ENCODE measurements at places on chromosomes 6 and 20.

DNA sequence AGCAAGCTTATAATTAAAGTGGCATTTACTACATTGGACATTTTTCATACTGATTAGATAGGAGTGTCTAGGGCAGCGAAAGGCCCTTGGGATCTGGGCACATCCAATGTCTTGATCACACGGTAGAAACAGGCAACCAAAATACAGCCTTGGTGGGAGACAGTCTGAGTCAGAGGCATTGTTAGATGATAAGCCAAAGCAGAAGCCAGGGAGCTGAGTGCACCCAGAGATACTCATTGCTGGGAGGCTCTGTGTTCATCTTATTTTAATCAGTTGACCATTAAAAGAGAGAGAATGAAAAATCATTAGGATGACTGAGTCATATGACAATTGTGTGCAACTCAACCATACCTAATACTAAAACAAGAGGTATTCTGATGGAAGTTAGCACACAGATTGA lies 109.5 kb downstream of the LCA5 start:
- DNase-seq = peak; percentile 34

DNA sequence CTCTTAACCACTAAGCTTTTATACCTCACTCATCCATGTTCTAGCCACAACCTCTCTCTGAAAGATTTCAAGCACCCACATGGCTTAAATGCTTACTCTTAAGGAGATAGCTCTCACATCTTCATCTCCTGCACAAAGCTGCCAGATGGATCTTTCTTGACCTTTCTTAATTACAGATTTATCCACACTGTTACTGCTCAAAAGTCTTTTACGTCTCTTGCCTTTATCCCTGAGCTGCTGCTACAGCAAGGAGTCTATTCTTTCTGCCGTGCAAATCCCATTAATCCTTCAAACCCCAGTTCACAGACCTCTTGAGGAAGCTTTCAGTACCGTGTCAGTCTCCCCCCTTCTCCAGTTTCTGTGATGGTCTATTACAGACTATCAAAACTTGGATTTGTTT lies 54.6 kb downstream of the B4GALT5 start:
- no peak for DNase-seq

- no peak for DNase-seq
Measured at GRCh38 chr6:24469811-24470210, 19.6 kb downstream of the GPLD1 start.

GRCh38 chr6:1470040-1470439 lies 80.7 kb downstream of the FOXF2 start:
- no peak for DNase-seq

- DNase-seq = no peak
Measured at GRCh38 chr20:891706-892080, 24.4 kb downstream of the ANGPT4 start.

DNA sequence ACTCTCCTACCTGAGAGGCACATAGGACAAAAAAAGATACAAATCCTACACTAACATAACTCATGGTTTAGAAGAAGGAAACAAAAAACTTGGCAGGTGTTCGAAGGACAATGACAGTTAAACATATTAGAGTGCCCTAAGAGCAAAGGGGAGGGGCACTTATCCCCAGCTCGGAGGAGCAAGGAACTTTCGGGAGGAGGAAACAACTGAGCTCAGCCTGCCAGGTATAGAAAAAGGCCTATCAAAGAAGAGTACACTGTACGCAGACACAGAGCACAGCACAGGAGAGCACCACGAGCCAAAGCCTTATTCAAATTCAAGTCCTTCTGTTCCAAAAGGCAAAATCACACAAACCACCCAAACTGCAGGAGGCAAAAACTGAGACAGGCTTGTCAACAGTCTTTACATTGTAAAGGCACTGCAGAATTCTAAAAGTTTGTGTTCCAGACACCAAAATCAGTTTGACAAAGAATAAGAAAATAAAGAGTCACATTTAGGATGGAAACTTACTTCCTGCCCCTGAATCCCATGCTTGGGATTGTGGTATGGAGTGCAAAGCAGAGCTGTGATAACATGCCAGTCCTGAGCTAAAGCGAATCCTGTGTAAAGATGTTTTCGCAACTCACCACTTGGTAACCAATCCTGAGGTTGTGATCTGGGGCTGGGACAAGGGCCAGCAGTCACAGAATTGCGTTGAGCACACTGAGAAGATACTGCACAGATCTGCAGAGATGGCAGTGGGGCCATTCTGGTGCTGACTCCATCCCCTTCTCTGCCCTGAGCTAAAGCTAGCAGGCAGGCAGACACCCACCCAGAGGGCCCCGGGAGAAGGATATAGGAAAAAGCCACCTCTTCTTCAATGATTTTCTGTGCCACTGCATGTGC lies 108.6 kb downstream of the CHD6 start:
- no peak for DNase-seq

DNA sequence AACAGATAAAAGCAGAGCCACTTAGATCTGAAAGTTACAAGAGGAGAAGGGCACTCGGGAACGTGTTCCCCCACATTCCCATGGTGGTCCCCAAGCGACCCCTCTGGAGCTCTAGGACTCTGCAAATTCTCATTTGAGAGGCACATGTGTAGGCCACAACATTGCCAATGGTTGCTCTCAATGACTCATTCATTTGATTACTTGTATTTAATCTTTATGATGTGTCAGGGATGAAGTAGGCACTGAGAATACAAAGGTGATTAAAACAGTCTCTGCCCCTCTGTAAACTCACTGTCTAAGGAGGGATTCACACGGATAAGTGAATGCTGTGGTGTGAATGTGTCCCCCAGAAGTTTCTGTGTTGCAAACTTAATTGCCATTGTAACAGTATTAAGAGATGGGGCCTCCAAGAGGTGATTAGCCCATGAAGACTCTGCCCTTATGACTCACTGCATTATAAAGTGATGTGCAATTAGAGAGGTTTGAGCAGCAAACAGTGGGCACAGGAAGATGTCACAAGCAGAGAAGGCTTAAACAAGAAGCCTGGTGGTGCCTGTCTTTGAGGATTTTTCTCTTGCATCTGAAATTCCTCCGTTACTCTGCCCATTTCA lies 34.0 kb upstream of the TRAM2 start:
- no peak for DNase-seq

DNA sequence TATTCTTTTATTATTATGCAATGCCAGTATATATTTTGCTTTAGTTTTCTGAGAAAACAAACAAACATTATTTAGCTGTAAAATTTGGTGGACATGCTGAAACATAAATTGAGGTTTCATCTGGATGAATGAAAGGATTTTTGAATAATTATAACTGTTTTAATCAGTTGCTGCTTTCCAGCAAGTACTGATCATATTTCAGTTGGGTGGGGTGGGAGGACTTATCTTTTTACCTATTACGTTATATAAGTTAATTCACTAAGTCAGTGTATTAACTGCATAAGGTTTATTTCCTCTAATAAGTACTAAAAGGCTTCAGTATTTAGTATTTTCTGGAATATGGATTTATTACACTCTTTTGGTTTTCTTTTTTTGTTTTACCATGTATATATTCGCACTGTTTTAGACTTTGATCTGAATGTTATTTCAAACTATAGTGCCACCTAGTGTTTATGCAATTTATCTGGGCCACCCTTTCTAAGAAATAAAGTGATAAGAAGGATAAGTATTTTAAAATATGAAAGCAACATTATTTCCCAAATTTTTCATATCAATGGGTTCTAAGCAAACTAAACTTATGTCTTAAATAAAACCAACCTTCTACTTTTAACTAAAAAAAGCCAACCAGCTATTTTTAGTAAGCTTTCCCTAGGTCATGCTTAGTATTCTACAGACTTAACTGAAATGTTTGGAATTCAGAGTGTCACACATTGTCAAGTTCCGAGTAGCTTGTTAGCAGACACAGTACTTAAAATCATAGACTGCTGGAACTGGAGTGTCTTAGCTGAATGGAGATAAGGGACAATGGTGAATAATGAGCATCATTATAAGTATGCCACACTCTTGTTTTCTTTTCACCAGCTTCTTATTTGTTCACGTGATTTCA lies 105.4 kb upstream of the MCHR2 start:
- DNase-seq = no peak

- DNase-seq = no peak
Measured at GRCh38 chr6:25312034-25312620, 33.0 kb downstream of the CARMIL1 start.

DNA sequence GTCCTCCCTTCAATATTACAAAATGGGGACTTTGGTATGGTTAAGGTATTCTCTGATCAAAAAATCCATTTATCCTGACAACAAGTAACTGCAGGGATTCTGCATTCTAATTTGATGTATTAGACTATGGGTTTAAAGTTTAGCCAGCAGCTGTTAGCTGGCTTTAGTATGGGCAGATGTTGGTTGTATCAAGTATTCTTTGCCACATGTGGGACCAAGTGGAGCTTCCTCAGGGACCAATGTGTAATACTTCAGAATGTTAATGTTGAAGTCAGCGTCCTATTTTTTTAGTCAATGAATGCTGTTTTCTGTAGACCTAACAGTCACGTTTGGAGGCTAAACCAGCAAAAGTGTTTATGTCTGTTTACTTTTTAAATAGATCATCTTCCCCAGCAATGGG lies 41.4 kb downstream of the MOXD1 start:
- DNase-seq = no peak

GRCh38 chr20:61927193-61927825 lies 138.4 kb downstream of the TAF4 start:
- no peak for DNase-seq

GRCh38 chr6:119350952-119351372 lies 1.4 kb upstream of the MAN1A1 start:
- DNase-seq = no peak

All from BE2C (cell line).